ENCODE measurements at places on chromosomes 12 and 14.

GRCh38 chr14:54451121-54451601, 10.0 kb upstream of the CNIH1 start:
- no peak for DNase-seq

GRCh38 chr14:90246936-90247335, 9.4 kb upstream of the PSMC1 start:
- DNase-seq = no peak

- no peak for DNase-seq
These were observed 54.0 kb downstream of the GPATCH2L start for GRCh38 chr14:76205708-76206107.

GRCh38 chr14:57486767-57487379, 6.8 kb downstream of the CCDC198 start:
- peak; percentile 7 for DNase-seq

- DNase-seq = no peak
These were observed 43.6 kb downstream of the DYRK2 start for GRCh38 chr12:67692135-67692534.

DNA sequence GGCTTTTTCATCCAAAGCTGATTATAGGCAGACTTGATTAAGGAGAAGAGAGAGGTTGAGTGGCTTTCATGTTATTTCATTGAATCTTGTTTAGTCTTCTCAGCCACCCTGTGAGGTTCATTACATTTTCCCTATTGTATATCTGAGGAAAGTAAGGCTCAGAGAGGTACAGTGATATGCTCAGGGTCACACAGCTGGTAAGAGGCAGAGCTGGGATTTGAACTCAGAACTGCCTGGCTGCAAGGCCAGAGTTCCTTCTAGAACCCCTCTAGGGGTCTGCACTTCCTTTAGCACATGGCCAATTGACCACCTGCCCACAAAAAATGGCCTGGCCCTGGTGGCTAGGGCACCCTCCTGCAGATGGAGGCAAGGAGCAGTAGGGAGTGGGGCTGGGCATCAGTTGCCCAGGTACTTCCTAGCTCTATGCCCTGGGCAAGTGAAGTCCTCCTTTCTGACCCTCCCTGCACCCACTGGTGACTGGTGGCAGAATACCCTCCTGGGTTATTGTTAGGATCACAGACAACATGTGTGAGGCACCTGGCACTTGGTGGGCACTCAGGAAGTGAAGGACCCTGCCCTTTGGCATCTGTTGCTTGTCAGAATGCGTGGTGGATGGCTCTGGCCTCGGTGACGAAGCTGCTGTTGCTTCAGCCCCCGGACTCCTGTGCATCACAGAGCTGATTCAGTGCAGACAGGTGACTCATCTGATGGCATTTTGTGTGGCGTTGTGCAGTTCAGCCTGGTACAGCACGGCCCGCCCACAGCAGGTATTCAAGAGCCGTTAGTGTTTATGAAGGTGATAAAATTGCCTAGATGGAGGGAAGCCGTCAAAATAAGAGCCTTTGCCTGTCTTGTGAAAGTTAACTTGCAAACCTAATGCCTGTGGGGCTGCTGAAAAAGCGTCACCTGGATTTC, 115.8 kb downstream of the SLC25A47 start:
- no peak for DNase-seq

DNA sequence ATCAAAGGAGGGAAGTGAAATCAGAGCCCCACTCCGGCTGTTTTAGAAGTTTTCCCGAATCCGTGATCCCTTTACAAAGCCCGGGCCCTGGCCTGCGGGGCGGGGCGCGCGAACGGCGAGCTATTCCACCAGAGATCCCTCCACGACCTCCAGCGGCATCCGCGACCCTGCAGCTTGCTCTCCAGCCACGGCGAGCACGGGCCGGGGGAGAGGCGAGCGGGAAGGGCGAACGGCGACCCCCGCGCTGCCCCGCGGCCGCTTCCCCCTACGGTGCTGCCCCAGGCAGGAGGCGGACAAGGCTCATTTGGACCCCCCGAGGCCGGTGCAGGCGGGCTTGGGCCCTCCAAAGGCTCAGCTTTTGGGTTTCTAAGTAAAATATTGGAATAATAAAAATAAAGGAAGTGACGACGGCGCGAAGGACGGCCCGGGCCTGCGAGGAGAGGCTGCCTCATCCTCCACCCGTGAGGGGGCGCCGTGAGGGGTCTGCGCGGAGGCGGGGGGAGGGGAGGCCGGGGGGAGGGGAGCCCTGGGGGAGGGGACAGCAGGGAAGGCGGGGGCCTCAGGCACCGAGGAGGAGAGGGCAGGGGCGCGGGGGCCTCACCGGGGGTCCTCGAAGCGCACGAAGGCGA, 613 bp downstream of the SRSF9 start:
- DNase-seq = no peak

GRCh38 chr14:100898935-100899883, 4.3 kb downstream of the RTL1 start:
- no peak for DNase-seq

DNA sequence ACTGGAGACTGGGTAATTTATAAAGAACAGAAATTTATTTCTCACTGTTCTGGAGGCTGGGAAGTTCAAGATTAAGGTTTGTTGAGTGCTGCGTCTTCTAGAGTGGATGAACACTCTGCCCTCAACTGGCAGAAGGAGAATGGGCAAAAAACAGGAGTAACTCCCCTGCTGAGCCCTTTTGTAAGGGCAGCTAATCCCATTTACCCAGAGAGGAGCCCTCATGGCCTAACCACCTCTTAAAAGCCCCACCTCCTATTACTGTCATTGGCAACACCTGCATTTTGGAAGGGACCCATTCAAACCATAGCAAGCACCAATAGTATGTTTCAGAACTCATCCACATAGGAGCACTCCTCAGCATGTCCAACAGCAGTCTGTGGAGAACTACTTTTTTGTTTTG, 47.4 kb downstream of the BORCS5 start:
- DNase-seq = no peak

- no peak for DNase-seq
These were observed 125.5 kb downstream of the RPS29 start for GRCh38 chr14:49460662-49461061.

DNA sequence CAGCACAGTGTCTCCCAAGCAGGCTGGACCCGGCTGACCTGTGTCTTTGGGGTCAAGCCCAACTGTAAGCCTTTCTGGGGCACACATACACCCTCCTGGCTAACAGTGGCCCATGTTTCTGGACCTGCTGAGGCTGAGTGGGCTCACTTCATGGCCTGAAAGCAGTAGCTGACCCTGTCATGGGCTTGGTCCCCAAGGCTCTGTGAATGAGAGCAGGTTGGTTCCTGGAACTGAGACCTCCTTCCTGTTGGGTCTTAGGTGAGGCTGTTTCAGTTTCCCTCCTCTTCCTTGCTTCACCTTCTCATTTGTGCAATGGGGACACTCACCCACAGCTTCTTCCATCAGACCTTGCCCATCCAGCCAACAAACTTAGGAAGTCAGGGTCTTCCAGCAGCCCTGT, 744 bp upstream of the IL25 start:
- no peak for DNase-seq

DNA sequence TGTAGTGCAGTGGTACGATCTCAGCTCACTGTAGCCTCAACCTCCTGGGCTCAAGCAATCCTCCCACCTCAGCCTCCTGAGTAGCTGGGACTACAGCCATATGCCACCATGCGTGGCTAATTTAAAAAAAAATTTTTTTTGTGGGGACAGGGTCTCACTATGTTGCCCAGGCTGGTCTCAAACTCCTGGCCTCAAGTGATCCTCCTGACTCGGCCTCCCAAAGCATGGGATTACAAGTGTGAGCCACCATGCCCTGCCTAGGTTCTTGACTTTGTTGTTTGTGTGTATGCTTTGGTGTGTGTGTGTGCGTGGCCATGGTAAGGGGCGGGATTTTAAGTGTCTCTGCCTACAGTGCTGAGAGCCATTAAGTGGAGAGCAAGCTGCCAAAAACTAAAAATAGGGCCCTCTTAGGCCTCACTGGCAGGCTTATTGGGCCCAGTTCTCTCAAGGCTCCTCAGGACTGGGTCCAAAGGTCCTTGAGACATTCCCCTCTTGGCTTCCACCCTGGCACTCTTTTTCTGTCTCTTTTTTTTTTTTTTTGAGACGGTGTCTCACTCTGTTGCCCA, 5.1 kb downstream of the COX14 start:
- no peak for DNase-seq

DNA sequence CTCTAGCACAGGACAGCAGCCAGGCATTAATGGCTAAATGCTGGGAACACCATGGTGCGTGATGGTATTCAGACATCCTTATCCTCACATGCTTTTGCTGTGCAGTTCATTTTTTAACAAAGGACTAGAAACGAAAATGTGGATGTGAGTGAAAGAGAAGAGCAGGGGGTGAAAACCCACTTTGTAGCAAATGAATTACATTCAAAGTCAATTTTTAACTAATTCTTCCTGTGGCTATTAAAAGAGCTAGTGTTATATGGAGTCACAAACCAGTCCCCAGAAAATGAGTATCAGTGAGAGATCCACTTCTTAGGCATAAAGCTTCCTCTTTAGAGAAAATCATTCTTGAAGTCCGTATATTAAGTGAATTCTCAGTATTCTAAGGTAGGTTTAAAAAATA, 592.0 kb upstream of the LMO3 start:
- no peak for DNase-seq

- no peak for DNase-seq
These were observed 18.3 kb downstream of the ARMH4 start for GRCh38 chr14:58133739-58134138.

- DNase-seq = no peak
These were observed 98.8 kb upstream of the FRMD6 start for GRCh38 chr14:51552768-51553404.

- DNase-seq = no peak
These were observed 30.5 kb upstream of the PLEKHG3 start for GRCh38 chr14:64673748-64674147.

- no peak for DNase-seq
These were observed 235.5 kb upstream of the PDE3A start for GRCh38 chr12:20132818-20133217.

GRCh38 chr14:68377459-68377858, 415.4 kb downstream of the ZFP36L1 start:
- no peak for DNase-seq

- no peak for DNase-seq
These were observed 211.8 kb downstream of the ANO2 start for GRCh38 chr12:5733136-5733755.

DNA sequence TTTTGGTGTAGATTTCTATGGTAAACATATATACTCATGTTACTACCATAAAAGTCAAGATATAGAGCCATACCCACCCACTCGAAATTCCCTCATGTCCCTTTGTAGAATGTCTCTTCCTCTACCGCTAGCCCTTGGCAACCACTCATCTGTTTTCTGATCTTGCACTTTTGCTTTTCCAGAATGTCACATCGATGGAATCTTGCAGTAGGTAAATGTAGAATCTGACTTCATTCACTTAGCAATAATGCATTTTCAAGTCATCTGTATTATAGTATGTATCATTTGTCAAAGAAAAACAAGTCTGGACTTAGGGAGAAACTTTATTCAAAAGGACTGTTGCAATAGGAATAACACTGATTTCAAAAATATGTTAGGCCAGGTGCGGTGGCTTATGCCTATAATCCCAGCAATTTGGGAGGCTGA, 19.3 kb upstream of the CLEC2D start:
- no peak for DNase-seq

DNA sequence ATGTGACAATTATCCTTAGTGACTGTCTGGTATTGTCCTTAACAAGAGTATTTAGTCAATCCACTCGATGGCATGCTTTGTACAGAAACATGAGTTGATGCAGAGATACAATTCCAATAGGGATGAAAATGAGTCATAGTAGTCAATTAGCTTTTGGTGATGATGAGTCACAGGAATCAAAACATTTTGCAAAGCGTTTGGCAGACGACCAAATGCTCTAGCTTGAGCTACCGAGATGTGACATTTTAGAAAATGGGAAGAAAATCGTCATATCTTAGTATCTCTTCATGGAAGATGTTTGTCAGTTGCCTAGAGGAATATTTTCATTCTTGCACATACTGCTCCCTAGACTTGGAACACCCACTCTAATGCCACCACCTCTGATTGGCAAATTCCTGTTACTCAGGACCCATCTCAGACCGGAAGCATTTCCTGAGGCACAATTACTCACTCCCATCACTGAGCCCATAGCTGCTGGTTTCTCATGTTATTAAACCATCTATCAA, 95.0 kb downstream of the LMNTD1 start:
- DNase-seq = no peak
